CD8-positive, alpha-beta memory T cell (primary cell): ENCODE measurements at places on chromosomes 13 and 19. TPM values are rescaled to one million over a fixed set of nuclear protein-coding genes. Genes with fewer than 3 reads are reported as not detected.

BAX gene
- 331 TPM for total RNA-seq

DNA sequence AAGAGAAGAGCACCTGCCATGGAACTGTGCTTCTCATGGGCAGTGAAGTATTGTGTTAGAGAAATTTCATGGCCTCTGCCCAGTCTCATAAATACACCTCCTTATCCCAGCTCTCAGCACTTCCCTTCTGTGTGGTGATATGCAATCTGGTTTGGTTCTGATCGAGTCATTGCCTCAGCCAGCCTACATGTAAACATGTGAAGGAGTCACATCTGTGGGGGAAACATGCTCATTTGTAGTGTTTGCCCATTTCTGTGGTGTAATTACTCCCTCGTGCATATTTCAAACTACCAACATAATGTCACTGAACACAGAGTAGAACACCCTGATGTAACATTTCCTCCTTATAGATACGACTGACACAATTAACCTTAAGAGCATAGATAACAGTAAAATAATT, 183.0 kb downstream of the DCT start:
- no peak overlapping the region for H3K27ac ChIP-seq
- H3K36me3 ChIP-seq = no peaks in the 10 kb centered on the region
- no peaks in the 10 kb centered on the region for H3K4me1 ChIP-seq
- no peaks in the 10 kb centered on the region for H3K27me3 ChIP-seq
- no peak for DNase-seq

GRCh38 chr13:19053561-19053960, 128.1 kb downstream of the TUBA3C start:
- H3K36me3 ChIP-seq = no peaks in the 10 kb centered on the region
- no peaks in the 10 kb centered on the region for H3K27me3 ChIP-seq
- H3K4me1 ChIP-seq = no peaks in the 10 kb centered on the region
- no peak for DNase-seq

- no peak overlapping the region for H3K27ac ChIP-seq
- H3K36me3 ChIP-seq = no peaks in the 10 kb centered on the region
- H3K4me1 ChIP-seq = no peaks in the 10 kb centered on the region
- H3K4me3 ChIP-seq = no peak overlapping the region
- no peak for DNase-seq
These were observed 12.0 kb downstream of the THOP1 start for GRCh38 chr19:2797280-2797679.

DNA sequence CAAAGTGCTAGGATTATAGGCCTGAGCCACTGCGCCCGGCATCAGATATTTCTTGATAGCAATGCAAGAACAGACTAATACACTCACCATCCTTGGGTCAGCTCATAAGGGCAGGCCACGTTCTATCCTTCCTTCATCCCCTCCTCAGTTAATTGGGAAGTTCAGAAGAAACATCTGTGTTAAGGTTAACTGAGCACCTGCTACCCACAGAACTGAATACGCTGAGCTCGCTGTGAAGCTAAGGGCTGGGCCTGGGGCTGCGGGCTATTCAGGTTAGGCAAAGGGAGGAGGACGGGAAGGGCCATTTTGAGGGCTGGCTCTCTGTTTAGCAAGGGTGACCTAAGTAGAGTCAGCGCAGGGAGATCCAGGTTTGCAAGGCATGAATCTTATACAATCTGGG, 43.0 kb upstream of the UQCRFS1 start:
- DNase-seq = no peak
- no peak overlapping the region for H3K27ac ChIP-seq
- no peaks in the 10 kb centered on the region for H3K27me3 ChIP-seq
- no peaks in the 10 kb centered on the region for H3K36me3 ChIP-seq
- H3K4me1 ChIP-seq = no peaks in the 10 kb centered on the region
- no peak overlapping the region for H3K4me3 ChIP-seq

DNA sequence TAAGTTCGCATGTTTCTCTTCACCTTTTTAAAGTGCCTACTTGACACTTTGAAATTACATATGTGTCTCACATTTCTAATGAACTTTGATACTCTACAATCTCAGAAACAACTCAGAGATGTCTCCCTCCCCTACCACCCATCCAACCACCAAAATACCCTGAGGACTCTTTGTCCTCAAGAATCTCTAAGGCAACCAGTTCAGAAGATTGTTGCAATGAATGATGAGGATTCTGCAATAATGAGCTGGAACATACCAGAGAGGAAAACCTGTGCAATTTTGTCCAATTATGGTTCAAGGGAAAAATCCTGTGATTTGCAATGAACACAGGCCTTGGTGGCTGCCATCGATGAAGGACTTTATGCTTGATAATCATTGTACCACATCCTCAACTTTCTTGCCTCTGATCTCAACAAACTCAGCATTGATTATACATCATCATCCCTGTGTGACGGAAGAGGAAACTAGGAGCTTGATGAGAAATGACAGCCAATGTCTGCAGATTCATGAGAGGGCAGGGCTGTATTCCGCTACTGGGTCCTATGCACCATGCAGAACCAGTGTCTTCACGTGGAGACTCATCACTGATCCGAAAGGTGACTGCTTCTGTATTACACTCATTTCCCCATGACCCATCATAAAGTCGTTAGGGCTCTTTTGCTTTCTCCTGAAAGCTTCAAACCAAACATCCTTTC, 1.1 kb downstream of the FPR1 start:
- H3K27ac ChIP-seq = no peak overlapping the region
- H3K27me3 ChIP-seq = no peaks in the 10 kb centered on the region
- no peaks in the 10 kb centered on the region for H3K36me3 ChIP-seq
- DNase-seq = no peak

DNA sequence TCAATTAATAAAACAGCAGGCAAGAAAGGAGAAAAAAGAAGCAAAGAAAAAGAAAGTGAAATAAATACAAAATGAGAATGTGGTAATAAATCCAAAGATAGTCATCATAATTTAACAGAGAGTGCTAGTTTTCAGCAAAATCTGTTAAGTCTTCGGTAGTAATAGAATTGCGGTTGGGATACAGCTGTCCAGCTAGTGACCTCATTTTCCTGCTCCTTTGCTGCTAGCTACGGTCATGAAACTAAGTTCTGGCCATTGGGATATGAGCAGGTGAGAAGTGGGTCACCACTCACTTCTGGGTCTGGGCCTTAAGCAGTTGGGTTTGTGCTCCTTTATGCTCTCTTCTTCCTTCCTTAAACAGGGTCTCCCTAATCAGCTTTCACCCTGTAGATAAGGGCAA, 11.7 kb upstream of the DGKH start:
- H3K36me3 ChIP-seq = no peaks in the 10 kb centered on the region
- H3K4me3 ChIP-seq = no peak overlapping the region
- H3K4me1 ChIP-seq = peaks cover 10% of the 10 kb centered on the region
- no peak overlapping the region for H3K27ac ChIP-seq

GRCh38 chr19:31716826-31717225, 367.6 kb upstream of the TSHZ3 start:
- no peak overlapping the region for H3K27ac ChIP-seq
- H3K27me3 ChIP-seq = no peaks in the 10 kb centered on the region
- no peak overlapping the region for H3K4me3 ChIP-seq
- no peaks in the 10 kb centered on the region for H3K4me1 ChIP-seq
- no peaks in the 10 kb centered on the region for H3K36me3 ChIP-seq
- no peak for DNase-seq

- DNase-seq = no peak
- no peaks in the 10 kb centered on the region for H3K36me3 ChIP-seq
- H3K4me1 ChIP-seq = no peaks in the 10 kb centered on the region
- H3K27ac ChIP-seq = no peak overlapping the region
- H3K4me3 ChIP-seq = no peak overlapping the region
- no peaks in the 10 kb centered on the region for H3K27me3 ChIP-seq
These were observed 112.0 kb upstream of the CLDN10 start for GRCh38 chr13:95440441-95441088.

GRCh38 chr19:29717051-29717450, 2.0 kb upstream of the C19orf12 start:
- no peaks in the 10 kb centered on the region for H3K36me3 ChIP-seq
- DNase-seq = no peak
- no peak overlapping the region for H3K4me3 ChIP-seq
- peaks cover 34% of the 10 kb centered on the region for H3K4me1 ChIP-seq
- no peak overlapping the region for H3K27ac ChIP-seq

GPR42 gene
- not detected for total RNA-seq

NEK3 gene
- 1.5 TPM for total RNA-seq

DNA sequence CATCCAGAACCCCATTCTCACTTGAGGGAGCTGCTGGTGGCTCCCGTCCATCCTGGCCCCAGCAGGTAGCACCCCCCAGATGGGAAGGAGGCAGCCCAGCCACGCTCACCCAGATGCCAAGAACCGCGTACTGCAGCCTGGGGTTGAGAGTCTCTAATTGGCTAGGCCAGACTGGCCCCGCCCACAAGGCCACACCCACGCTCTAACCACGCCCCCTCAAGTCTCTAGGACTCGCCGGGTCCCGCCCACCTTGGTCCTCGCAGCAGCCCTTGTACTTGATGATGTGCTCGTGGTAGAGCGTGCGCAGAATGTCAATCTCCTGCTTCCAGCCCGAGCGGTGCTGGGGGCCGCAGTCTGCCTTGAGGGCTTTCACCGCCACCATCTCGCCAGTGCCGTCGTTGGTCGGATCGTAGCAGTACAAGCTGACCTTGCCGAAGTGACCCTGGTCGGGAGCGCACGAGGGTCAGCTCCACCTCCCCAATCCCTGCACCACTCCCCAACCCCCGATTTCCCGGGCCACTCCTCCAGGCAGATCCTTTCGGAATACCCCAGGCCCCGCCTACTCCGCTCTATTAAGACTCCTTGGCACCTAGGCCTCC, 14.5 kb upstream of the ICAM3 start:
- no peaks in the 10 kb centered on the region for H3K4me1 ChIP-seq
- H3K4me3 ChIP-seq = no peak overlapping the region
- H3K36me3 ChIP-seq = peaks cover 16% of the 10 kb centered on the region
- H3K27ac ChIP-seq = no peak overlapping the region
- peak; percentile 29 for DNase-seq
- H3K27me3 ChIP-seq = no peaks in the 10 kb centered on the region

PRRG2 gene
- total RNA-seq = 1.2 TPM

- H3K4me3 ChIP-seq = no peak overlapping the region
- H3K27ac ChIP-seq = no peak overlapping the region
- no peaks in the 10 kb centered on the region for H3K27me3 ChIP-seq
- peaks cover 27% of the 10 kb centered on the region for H3K4me1 ChIP-seq
- H3K36me3 ChIP-seq = peaks cover 4% of the 10 kb centered on the region
These were observed 47.3 kb upstream of the NPAS1 start for GRCh38 chr19:46972311-46972710.

CYP2A6 gene
- not detected for total RNA-seq

DNA sequence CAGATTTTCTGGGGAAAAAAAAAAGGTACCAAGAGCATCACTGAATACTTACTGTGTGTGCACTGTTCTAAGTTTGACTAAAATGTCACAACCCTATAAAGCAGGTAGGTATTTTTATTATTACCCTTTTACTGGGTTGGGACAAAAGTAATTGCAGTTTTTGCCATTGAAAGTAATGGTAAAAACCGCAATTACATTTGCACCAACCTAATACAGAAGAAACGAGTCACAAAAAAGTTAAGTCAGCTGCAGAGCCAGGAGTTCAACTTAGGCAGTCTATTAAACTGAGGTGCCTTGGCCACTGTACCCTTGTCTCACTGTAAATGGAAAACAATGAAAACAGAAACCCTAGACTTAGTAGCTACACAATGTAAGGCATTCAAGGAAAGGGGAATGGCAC, 281.9 kb downstream of the SUCLA2 start:
- no peaks in the 10 kb centered on the region for H3K36me3 ChIP-seq
- H3K27me3 ChIP-seq = no peaks in the 10 kb centered on the region
- H3K4me1 ChIP-seq = no peaks in the 10 kb centered on the region
- H3K4me3 ChIP-seq = no peak overlapping the region
- no peak overlapping the region for H3K27ac ChIP-seq

DNA sequence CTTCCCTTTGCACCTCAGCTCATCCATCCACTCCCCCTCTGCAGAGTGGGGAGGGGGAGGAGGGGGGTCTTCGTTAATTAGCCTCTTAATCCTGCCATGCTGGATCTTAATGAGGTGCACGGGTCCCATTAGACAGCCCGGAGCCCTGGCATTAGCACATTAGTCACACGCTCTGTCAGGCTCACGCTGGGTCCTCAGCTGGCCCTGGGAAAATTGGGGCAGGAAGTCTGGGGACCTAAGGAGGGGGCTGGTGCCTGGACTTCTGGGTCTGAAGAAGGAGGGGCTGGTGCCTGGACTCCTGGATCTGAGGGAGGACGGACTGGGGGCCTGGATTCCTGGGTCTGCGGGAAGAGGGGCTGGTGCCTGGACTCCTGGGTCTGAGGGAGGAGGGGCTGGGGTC, 444 bp upstream of the NCCRP1 start:
- no peak overlapping the region for H3K4me3 ChIP-seq
- peaks cover 25% of the 10 kb centered on the region for H3K27me3 ChIP-seq
- H3K36me3 ChIP-seq = no peaks in the 10 kb centered on the region

GRCh38 chr13:26946684-26947343, 186.2 kb upstream of the GPR12 start:
- H3K4me3 ChIP-seq = no peak overlapping the region
- DNase-seq = no peak
- H3K27me3 ChIP-seq = no peaks in the 10 kb centered on the region

GRCh38 chr19:48053856-48054255, 10.0 kb upstream of the CABP5 start:
- no peak overlapping the region for H3K27ac ChIP-seq
- DNase-seq = no peak
- H3K4me3 ChIP-seq = no peak overlapping the region
- no peaks in the 10 kb centered on the region for H3K27me3 ChIP-seq
- H3K4me1 ChIP-seq = no peaks in the 10 kb centered on the region

- H3K36me3 ChIP-seq = no peaks in the 10 kb centered on the region
- H3K27me3 ChIP-seq = no peaks in the 10 kb centered on the region
- no peak overlapping the region for H3K27ac ChIP-seq
- no peaks in the 10 kb centered on the region for H3K4me1 ChIP-seq
- no peak for DNase-seq
These were observed 14.3 kb downstream of the LATS2 start for GRCh38 chr13:21047087-21047486.

DNA sequence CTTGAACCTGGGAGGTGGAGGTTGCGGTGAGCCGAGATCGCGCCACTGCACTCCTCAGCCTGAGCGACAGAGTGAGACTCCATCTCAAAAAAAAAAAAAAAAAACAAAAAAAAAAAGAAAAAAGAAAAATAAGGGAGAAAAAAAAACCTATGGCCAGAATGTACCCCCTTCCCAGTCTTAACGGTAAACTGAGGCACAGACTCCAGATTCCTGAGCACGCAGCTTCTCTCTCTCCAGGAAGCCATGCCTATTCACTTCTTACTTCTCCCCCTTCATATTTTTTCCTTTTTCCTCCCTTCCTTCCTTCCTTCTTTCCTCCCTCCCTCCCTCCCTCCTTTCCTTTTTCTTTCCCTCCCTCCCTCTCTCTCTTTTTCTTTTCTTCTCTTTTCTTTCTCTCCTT, 5.4 kb downstream of the ADGRE2 start:
- no peak for DNase-seq
- no peak overlapping the region for H3K4me3 ChIP-seq
- no peaks in the 10 kb centered on the region for H3K4me1 ChIP-seq
- H3K36me3 ChIP-seq = no peaks in the 10 kb centered on the region
- no peak overlapping the region for H3K27ac ChIP-seq

DNA sequence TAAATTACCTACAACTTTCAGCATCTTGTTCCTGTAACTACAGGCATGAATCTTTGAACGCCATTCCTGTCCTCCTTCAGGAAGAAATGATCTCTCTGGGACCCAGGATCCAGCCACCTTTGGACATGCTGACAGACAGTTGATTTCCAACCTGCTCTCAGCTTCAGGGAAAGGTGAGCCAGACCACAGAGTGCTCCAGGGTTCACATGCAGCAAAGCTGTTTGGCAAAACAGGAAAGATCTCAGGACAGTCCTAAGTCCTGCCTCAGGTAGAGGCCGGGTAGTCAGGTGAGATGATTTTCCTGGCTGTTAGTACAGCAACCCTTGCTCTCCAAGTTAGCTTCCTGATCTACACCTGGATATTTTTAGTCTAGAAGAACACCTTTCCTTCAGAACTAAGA, 9.1 kb downstream of the SLC15A1 start:
- H3K36me3 ChIP-seq = no peaks in the 10 kb centered on the region
- H3K27me3 ChIP-seq = no peaks in the 10 kb centered on the region
- H3K4me3 ChIP-seq = no peak overlapping the region
